Stimulated activated CD4-positive, alpha-beta T cell treated with anti-CD3 and anti-CD28 coated beads, Interleukin-12 subunit alpha, Interleukin-12 subunit beta, amount 100 ng/mL, for 4 hours (primary cell): ENCODE measurements at places on chromosomes 2 and 18.

- no peak for DNase-seq
Observed at GRCh38 chr18:59426855-59427254, 67.8 kb upstream of the LMAN1 start.

- no peak for DNase-seq
Observed at GRCh38 chr2:143476336-143477087, 347.3 kb downstream of the ARHGAP15 start.

GRCh38 chr2:60520917-60521539, 32.4 kb downstream of the BCL11A start:
- no peak for DNase-seq

DNA sequence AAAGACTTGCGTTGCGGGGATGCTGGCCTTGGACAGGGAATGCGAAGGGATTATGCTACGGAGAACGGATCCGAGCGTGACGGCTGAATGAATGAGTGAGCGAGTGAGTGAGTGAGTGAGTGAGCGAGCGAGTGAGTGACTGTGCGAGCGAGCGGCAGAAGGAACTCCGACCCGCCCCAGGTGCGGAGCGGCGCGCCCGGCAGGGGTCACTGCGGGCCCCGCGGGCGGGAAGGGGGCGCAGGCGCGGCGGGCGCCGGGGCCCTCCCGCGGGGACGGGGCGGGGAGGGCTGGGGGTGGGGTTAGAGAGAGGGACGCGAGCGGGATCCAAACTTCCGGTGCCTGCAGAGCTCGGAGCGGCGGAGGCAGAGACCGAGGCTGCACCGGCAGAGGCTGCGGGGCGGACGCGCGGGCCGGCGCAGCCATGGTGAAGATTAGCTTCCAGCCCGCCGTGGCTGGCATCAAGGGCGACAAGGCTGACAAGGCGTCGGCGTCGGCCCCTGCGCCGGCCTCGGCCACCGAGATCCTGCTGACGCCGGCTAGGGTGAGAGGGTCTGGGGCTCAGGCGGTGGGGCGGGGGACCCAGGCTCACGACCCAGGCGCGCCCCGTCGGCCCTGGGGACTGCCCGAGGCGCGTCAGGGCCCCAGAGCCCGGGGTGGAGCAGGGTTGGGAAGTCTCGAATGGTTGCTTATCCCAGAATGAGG, at the start of gene ITM2C:
Gene ITM2C (plus strand): TSS at position 338 of the 702 bp plus-strand sequence. CDS start 84 bp downstream, at position 422.
- DNase-seq = peak; percentile 71

GRCh38 chr2:215833531-215834162, 179.7 kb downstream of the MREG start:
- no peak for DNase-seq

GRCh38 chr2:40554665-40555294, 102.9 kb upstream of the SLC8A1 start:
- DNase-seq = peak; percentile 31

DNA sequence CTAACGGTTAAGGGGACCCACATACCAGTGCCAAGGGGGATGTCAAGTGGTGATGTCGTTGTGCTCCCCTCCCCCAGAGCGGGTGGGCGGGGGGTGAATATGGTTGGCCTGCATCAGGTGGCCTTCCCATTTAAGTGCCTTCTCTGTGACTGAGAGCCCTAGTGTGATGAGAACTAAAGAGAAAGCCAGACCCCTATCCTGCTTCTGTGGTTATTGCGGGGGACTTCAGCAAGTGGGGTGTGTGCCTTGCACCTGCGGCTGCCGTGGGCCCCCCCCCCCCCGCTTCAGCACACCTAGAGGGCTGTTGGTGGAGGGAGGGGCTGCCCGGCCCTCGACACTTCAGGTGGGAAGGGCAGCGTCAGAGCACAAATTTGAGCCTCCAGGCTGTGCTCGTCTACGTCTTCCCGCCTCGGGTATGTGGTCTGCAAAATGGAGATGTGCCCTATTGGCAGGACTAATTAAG, 6.1 kb downstream of the CTDSP1 start:
- DNase-seq = no peak

DNA sequence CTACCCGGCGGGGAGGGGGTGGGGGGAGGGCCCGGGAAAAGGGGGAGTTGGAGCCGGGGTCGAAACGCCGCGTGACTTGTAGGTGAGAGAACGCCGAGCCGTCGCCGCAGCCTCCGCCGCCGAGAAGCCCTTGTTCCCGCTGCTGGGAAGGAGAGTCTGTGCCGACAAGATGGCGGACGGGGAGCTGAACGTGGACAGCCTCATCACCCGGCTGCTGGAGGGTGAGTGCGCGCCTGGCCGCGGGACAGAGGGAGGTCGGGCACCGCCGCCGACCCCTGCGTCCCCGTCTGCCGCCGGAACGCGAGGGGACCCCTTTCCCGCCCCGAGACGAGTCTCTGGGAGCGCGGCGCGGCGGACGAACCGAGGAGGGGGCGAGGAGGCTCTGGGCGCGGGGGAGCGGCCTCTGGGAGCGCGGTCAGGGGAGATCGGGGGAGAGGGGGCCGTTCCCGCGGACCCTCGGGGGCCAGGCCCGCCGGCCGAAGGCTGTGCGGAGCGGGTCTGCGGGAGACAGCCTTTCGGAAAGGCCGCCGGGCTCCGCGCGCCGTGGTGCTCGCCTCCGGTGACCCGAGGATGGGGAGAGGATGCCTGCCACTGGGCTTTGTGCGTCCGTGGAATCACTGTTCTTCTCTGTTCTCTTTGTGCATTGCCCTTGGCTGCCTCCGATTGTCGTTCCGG, 463 bp downstream of the PPP1CB start:
- DNase-seq = no peak

GRCh38 chr2:113192459-113193100, 18.8 kb downstream of the PSD4 start:
- no peak for DNase-seq

GRCh38 chr18:13387855-13388548, 169.4 kb downstream of the LDLRAD4 start:
- DNase-seq = no peak

GRCh38 chr18:64100116-64100922, 48.6 kb downstream of the LINC00305 start:
- no peak for DNase-seq

- no peak for DNase-seq
Observed at GRCh38 chr2:20539133-20539719, 92.4 kb downstream of the RHOB start.
